Right forelimb (tissue), 1 donor: ENCODE measurements at places on chromosomes 2 and 18.

- DNase-seq, result no peak
These were observed 174.0 kb upstream of the MYCN start for GRCh38 chr2:15766303-15766861.

DNA sequence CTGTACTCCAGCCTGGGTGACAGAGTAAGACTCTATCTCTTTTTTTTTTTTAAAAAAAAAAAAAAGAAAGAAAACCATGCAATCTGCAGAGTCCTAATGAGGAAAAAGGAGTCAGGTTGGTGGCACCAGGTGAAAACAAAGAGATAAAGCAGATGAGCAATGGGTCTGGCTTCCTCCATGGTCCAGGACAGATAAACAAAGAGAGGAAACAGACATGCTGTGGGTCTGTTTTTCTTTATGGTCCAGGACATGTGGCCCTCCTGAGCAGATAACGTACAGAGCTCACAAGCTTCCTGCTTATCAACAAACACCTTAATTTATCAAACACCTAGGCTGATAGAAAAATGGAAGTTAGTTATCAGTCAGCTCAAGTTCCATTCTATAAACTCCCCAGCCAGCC lies 24.4 kb upstream of the TUBB6 start:
- no peak for DNase-seq

DNA sequence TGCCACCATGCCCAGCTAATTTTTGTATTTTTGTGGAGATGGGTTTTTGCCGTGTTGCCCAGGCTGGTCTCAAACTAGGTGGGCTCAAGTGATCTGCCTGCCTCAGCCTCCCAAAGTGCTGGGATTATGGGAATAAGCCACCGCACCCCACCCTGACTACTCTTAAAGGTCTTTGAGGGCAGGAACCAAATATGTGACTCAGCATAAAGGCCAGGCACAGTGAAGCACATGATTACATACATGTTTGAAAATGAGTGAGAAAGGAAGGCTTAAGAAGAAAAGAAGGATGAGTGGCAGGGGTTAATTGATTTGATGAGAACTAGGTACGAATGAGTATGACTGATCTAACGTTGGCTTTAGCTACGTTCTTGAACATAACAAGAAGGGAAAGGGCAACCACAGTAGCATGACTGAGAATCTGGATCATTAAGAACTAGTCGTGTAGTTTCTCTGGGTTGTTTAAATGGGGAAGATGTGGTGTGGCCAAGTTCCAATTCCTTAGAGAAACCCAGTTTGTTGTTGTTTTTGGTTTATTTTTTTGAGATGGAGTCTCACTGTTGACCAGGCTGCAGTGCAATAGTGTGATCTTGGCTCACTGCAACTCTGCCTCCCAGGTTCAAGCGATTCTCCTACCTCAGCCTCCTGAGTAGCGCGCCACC lies 6.8 kb downstream of the RESP18 start:
- DNase-seq, result no peak

- peak; percentile 10 for DNase-seq
These were observed 95.6 kb downstream of the SH3BP4 start for GRCh38 chr2:235047171-235048160.

- no peak for DNase-seq
These were observed 264.2 kb downstream of the GBX2 start for GRCh38 chr2:235903782-235904584.

DNA sequence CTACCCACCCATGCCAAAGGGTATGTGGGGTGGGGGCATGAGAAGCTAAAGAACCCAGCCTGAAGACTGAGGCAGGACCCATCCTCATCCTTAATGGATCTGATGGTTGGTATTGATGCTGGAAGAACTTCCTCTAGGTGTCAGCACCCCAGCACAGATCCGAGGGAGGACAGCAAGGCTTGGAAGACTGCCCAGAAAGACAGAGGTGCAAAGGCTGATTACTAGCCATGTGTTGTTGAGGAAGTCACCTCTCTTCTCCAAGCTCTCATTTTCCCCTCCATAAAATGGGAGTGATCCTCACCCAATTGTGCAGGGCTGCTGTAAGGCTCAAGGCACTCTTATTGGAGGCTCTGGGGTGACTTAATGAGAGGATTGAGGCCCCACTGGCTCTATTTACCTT lies 256.5 kb downstream of the CELF4 start:
- no peak for DNase-seq

DNA sequence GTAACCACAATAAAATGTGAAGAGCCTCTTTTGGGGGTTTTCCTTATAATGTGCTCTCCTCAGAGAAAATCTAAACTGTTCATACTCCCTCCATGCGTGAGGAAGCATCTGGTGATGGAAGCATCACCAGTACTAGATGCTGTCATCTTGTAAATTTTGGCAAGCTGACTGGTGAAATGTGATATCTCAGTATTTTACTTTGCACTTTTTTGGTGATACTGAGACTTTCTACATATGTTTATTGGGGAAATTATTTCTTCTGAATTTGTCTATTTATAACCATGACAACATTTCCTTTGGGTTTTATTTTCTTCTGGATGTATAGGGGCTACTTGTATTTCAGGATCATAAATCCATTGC lies 95.9 kb upstream of the DLGAP1 start:
- DNase-seq, result no peak

GRCh38 chr18:5106730-5107129 lies 90.3 kb downstream of the AKAIN1 start:
- no peak for DNase-seq

GRCh38 chr2:102915128-102915527 lies 153.3 kb downstream of the TMEM182 start:
- DNase-seq, result no peak

- no peak for DNase-seq
These were observed 35.6 kb downstream of the SPC25 start for GRCh38 chr2:168854651-168855050.

GRCh38 chr2:13616059-13616458 lies 899.3 kb downstream of the TRIB2 start:
- DNase-seq, result no peak

GRCh38 chr2:230578106-230578505 lies 134.5 kb upstream of the CAB39 start:
- no peak for DNase-seq

DNA sequence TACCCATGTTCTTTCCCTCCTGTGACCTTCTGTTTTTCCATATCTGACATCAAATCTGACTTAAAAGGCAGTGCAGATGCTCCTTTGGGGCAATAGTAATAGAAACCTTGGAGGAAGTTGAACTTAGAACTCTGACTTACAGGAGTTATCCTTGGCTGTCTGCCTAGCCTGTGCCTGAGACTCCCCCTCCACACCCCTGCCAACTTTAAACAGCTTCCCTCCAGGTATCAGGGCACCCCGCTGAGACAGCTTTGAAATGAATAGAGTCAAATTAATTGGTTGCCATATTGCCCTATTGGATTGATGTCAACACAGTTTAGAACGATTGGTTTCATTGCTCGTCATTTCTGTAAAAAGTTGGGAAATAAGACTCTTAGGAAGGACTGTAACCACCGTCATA lies 322.0 kb downstream of the PRKCE start:
- no peak for DNase-seq

DNA sequence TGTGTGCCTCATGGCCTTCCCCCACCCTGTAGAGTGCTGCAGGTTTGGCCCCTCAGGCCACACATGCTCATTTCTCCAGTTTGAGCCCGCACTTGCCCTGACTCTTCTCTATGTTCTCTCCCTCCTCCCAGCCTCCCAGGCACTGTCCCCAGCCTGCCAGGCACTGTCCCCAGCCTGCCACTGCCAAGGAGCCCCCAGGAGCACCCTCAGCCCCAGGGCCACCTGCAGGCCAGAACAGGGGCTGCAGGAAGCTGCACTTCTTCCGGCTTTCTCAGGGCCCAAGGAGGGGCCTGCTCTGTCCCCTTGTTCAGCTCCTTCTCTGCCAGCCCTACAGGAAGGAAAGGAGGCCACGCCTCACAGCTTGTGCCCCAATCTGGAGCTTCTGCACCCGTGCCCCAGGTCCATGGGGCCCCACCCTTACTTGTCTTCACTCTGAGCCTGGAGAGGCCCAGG lies 31.6 kb downstream of the CYP26B1 start:
- DNase-seq, result no peak

DNA sequence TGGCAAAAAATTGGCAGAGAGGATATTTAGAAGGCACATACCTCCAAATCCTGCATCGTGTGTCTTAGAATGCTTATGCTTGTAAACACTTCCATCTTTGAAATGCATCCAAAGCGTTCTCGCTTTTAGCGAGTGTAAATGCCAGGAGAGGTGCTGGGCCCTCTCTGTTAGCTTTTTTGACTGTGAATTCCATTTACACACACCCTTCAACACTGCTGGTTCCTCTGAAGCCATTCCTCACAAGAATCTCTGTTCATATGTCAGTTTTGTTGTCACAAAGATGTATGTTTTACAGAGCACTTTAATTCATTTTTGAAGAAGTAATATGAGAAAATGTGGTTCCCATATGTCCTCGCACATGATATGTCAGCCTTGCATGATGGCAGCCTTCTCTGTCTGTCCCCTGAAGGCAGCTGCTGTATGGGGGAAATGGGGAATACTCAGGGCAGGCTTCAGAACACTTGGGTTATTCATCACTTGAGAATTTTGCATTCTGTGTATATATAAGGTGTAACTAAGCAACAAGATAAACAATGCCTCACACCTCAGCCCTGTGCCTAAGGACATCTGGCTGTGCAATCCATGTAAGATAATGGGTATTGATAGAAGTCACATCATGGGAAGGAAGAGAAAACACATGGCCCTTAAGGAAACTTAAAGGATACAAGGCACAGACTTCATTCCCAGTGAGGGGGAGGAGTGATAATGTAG lies 52.3 kb downstream of the RAB27B start:
- no peak for DNase-seq

- no peak for DNase-seq
These were observed 1.1 kb downstream of the PAX8 start for GRCh38 chr2:113277474-113278072.

DNA sequence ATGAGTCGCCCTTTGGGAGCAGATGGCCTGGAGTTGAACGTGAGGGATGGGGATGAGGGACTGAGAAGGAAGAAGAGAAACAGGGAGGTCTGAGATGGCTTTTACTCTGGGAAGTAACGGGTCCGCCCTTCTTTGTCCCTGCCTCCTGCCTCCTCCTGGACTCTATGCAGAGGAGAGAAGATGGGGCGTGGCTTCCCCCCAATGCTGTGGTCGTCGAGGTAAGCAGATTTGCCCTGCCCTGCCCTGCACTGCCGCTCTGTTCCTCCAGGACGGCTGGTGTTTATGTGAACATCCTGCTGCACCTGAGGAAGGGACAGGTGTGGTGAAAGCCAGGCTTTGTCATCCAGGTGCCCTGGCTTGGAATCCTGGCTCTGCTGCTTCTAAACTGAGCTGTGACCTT lies 13.5 kb upstream of the NTSR2 start:
- no peak for DNase-seq

DNA sequence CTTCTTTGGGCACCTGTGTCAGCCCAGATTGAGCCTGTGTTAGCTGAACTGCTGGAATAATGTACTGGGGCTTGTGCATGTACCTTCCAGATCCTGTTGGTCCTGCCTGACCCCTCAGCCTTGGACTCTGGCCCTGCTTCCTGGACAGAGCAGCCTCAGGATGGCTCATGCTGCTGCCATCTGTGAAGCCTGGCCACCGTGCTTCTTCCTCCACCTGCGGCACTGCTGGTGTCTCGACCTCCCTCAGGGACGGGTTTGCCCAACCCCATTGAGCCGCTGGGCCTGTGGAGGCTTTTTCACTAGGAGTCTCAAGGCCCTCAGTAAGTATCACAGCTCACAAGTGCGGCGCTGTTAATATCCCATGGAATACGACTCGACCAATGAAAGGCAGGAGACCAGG lies 342.7 kb downstream of the TGIF1 start:
- no peak for DNase-seq

GRCh38 chr2:113275556-113276215 lies 3.0 kb downstream of the PAX8 start:
- DNase-seq, result no peak

- DNase-seq, result no peak
These were observed 90.9 kb upstream of the CERS6 start for GRCh38 chr2:168365094-168365621.

DNA sequence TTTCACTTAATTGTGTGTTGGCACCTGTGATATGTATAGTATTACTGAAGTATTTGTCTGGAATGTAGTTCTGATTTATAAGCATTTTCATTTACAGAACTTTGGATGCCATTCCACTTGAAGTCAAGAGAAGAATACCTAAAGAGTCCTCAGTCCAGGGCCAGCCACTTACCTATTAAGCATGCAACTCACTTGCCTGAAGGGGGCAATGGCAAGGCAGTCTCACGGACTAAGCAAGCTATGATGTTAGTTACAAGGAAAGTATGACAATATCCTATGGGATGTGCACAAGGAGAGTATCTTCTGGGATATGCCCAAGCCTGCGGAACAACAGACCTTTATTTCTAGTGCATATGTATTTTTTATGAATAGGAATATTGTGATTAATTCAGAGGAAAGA lies 369.4 kb upstream of the GCFC2 start:
- no peak for DNase-seq

DNA sequence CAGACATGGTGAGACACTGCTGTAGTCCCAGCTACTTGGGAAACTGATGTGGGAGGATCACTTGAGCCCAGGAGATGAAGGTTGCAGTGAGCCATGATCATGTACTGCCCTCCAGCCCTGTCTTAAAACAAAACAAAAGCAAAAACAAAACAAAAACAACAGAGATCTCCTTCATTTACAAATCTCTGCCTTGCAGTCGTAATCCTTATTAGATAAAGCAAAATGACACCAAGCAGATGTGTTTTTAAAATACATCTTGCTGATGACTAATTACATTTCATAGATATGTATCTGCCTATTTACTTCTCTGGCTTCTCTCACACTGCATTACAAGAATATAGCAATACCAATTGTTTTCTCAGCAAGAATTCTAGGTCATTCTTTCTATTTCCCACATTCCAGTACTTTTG lies 22.8 kb downstream of the NFE2L2 start:
- DNase-seq, result no peak

GRCh38 chr18:28176698-28176947 lies 307 bp downstream of the CDH2 start:
- DNase-seq, result peak; percentile 52

DNA sequence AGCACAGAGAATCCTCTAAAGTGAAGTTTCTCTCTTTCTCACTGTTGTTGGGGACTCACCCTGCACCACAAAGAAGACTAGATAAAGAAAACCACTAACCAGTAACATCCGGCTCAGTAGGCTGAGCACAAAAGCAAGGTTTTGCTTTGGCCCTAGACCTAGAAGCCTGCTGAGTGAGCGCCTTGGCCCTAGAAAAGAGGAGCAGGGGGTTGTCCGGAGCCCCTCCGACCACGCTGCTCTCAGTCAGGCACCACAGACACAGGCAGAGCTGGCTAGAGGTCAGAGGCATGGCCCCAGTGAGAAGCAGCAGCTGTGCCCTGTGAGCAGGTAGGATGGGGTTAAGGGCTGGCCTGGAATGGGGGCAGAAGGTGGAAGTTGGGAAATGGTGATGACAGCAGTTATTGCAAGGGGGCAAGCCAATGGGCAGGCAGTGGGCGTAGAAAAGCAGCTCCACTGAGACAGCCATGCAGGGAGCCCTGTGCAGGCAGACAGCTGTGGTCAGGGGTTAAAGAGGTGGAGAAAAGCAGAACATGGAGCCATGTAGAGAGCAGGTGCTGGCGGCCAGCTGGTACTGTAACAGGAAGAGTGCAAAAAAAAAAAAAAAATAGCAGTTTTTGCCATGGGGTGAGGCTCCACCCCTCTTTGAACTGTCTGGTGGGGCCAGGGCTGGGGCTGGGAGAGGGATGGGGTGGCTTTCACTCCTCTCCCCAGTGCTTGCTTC lies 36.9 kb upstream of the SLC14A1 start:
- no peak for DNase-seq
